Stimulated activated CD4-positive, alpha-beta T cell treated with anti-CD3 and anti-CD28 coated beads, Interleukin-15, amount 100 ng/mL, for 1 hour (primary cell): ENCODE measurements at places on chromosomes 2 and 18.

DNA sequence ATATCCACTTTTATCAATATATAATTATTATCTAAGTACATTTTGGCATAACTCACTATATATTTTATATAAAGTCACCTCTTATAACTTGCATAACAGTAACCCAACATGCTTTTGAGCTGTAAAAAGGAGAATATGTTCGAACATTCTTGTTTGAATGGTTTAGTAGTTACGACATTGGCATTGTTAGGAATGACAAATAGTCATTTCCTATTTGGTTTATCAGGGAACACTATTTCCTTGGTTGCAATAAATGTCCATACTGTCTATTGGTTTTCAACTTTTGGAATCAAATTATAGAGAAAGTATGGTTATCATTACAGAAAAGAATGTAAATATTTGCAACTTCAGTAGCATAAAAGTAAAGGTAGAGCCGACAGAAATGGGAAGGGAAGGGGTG lies 124.1 kb downstream of the PARD3B start:
- DNase-seq: no peak

DNA sequence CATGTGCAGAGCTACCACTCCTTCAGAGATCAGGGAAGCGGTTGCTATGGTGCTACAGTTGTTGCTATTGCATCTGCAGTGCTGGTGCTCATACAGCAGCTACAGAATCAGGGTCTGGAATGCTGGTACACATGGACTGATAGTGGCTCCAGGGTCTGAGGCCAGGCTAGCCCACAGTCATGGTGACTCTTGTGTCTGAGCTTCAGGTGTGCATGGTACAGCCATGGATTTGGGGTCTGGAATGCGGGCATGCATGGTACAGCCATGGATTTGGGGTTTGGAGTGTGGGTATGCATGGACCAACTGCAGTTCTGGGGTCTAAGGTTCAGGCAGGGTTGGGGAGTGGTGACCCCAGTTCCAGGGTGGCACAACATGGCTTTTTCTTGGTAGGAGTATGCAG lies 185.2 kb downstream of the SLC4A3 start:
- DNase-seq: no peak

DNA sequence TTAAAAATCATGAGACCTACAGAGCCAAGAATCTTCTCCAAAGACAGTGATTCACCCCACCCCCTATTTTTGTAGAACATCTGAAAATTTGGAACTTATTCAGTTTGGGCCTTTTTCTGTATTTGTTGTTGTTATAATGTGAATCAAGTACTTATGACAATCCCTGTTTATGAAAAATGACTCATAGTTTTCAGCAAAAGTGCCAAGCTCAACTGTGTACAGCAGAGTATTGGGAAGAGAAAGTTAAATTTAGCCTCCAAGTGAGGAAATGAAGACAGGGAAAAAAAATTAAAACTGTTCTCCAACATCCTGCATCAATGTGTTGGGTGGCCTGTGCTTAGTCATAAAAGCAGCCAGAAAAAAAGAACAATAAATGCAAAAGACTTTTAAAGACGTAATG lies 46.2 kb downstream of the LRATD1 start:
- no peak for DNase-seq

DNA sequence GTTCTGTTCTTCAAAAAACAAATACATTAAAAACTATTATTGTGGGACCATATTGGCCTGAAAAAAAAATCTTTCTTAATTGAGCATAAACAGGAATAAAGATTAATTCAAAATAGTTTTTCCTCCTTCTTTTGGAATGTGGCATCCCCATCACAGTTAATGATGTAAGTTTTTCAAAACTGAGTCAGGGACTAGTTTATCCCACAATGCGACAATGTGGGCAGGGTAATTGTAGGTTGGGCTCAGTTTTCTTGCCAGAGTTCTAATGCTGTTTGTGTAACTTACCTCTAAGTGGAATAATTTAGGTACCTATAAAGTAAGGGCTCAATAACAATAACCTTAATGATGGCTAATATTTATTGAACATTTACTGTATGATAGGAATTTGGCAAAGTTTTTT lies 82.0 kb downstream of the PMS1 start:
- no peak for DNase-seq

- no peak for DNase-seq
Measured at GRCh38 chr2:205401511-205401910, 280.8 kb upstream of the NRP2 start.
